ENCODE measurements at places on chromosomes 13 and 19.
A peak's percentile ranks its signal among the peaks of the same experiment; 100 is the strongest.

GRCh38 chr19:47549261-47549862, 23.6 kb downstream of the ZNF541 start:
- DNase-seq = no peak

DNA sequence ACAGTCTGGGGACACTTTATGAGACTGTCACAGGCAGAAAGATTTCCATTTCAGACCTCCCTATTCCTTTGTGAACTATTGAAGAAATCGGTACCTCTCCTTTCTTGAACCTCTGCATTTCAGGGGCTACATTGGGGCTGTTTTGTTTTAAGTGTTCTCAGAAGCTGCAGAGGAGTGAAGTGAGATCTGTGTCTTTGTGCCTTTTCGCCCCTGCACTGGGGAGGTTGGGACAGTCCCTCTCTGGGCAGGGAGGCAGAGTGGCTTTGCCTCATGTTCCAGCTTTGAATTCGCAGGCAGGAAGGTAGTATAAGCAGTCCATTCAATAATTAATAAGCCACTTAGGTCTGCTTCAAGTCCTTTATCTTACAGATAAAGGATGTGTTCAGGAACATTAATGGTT, 9.5 kb upstream of the AMER2 start:
- DNase-seq = no peak

GRCh38 chr19:3604987-3605343, 1.7 kb downstream of the TBXA2R start:
- no peak for DNase-seq

DNA sequence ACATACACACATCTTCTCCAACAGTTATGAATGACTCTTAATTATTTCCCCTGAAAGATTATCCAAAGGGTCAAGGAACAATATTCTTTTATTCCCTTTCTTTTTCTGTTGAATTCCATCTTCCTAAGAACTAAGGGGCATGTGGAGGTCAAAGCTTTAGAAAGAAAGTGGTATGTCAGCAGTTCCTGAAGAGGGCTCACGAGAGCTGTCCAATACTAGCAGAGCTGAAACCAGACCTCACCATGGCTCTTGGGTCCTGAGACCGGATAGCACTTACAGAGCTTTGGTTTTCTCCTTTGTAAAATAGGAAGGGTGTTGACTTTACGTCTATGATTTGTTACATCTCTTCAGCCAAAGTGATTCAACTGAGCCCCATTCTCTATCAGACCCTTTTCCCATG, 109.8 kb upstream of the FREM2 start:
- no peak for DNase-seq

- no peak for DNase-seq
Observed at GRCh38 chr19:51029718-51030117, 3.3 kb upstream of the KLK11 start.

DNA sequence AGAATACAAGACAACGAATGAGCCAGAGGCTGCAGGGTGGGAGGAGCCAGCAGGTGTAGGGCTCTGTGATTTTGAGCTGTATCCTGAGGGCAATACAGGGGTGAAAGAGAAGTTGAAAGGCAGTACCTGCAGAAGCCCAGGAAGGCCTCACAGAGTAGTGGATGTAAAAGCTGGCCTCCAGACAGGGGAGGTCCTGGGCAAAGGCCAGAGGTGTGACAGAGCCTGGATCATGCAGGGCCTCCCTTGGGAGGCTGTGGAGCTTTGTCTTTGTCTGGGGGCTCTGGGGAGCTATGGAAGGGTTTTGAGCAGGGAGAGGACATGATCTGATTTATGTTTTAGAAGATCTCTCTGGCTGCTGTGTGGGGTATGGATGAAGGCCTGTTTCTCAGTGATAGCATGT, 2.7 kb downstream of the MEGF8 start:
- no peak for DNase-seq

DNA sequence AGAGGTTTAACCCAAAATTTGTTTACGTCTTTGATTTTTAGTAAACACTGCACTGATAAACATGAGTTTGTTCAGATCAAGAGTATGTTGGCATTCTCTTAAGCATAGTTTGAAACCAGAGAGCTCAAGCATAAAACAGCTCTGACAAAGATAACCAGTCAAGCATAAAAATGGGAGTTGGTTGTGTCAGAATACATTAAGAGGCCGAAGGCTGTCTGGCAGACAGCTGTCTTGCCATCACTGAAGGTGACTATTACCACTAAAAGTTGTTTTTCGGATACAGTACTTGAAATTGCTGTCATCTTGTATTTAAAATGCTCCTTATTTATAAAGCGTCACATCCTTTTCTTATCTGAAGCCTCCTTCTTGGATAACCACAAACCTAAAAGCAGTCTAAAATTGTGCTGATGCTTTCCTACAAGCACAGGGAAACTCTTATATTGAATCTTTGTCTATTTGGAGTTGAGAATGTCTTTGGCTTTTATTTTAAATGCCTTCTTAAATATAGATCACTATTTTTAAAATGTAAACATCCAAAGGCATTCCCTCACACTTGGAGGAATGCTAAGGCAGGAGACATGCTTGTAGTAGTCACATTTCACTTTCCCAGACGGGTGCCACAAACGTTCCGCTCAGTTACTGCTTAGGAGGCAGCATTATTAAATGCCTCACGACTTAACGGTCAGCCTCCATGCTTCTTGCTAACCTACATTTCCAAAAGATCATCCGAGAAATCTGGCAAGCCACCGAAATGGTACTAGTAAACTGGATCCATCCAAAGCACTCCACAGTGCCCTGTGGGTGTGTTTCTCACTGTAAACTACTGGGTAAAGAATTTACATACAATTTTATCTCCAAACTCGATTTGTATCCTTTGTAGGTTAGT, 1.5 kb downstream of the SMAD9 start:
- no peak for DNase-seq

DNA sequence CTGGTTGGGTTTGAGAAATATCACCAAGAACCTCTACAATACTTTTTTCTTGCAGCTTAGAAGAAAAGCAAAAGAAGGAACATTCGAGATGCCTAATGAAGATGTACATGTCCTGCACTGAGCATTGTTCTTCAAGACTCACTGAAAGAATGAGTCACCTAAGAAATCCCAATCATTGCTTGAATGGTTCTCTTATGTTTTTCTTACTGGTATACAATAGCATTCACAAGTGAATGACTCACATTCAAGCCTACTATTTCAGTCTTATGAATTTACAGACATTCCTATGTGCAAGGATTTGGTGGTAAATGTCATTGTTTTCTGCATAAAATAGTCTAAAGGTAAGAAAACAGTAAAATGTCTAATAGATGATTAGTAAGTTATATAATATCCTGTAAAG, 594.6 kb downstream of the PCDH9 start:
- no peak for DNase-seq

DNA sequence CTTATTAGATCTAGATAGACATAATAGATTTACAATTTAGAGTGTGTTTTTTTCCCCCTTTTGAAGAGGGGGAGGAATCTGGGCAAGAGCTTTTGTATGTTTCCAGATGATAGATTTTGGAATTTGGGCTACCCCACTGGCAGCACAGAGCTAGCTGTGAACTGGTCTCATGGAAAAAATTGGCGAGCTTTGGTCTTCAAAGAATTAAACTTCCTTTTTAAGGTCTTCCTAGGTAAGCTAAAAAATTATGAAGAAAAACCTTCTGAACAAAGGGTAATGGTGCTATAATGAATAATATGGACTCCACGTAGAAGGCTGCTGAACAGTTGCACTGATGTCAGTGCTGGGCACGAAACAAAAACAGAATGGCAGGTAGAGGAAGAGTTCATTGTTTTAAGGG, 109.3 kb downstream of the ZIC5 start:
- DNase-seq = no peak

- DNase-seq = peak; percentile 53
Observed at GRCh38 chr13:100542826-100543156, 45.8 kb downstream of the GGACT start.

GRCh38 chr13:92463134-92463533, 763.5 kb upstream of the GPC6 start:
- DNase-seq = no peak

GRCh38 chr13:89457977-89458376, 1786.8 kb downstream of the SLITRK5 start:
- DNase-seq = no peak

- DNase-seq = no peak
Observed at GRCh38 chr13:30526612-30527495, 61.1 kb upstream of the HMGB1 start.

- no peak for DNase-seq
Observed at GRCh38 chr13:45522571-45522970, 57.8 kb downstream of the COG3 start.

DNA sequence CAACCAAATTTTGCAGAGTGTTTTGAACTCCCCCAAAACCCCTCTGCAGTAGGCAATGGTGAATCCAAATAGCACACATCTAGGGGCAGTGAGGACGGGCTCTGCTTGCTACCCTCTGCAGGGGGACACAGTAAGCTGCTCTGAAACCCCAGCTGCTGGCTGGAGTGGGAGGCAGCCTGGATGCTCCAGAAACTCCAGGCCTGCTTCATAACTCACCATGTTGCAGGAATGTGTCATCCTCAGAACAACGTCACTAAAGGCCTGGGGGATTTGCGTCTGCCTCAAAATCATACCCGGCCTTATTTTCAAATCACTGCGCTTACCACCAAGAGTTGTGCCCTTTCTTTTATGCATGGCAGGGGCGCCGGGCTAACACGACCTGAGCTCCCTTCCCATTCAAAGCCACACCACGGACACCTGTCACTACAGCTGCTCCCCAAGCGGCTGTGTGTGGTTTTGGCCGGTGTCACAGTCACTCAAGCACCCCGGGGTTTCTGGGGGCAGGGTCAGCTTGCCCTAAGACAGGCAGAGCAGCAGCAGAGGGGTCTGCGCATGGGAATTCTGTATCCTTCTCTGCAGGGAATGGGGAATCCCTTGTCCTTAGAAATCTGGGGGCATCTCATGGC, 93.9 kb downstream of the TSHZ3 start:
- DNase-seq = no peak

GRCh38 chr13:84651288-84651687, 769.0 kb upstream of the SLITRK1 start:
- no peak for DNase-seq

- DNase-seq = no peak
Observed at GRCh38 chr19:38168637-38169036, 55.4 kb downstream of the DPF1 start.

DNA sequence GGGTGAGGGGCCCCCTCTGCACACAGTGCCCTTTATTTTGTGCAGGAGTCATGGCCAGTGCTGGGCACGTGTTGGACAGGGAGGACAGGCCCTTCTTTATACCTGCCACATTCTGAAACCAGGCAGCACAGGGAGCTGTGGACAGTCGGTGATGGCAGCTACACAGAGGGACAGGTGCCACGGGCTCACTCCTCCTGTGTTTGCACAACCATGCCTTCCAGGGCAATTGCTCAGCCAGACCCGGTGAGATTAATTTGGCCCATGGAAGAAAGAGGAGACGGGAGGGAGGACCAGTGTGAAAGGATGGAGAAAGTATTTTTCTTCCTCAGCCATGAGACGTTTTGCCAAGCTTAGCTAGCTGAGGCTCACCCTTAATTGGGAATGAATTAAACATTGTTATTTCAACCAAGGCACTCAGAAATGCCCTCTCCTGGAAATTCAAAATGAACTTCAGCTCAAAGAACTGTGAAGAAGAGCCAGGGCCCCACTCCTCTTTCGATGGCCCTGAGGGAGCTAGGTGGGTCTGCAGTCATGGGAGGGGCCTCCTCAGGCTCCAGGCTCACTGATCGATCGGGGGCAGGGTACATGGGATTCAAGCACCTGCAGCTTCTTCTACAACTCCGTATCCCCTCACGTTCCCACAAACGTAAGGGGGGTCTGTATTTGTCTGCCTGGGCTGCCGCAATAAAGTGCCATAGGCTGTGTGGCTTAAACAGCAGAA, 41.2 kb downstream of the SHISA2 start:
- DNase-seq = no peak

DNA sequence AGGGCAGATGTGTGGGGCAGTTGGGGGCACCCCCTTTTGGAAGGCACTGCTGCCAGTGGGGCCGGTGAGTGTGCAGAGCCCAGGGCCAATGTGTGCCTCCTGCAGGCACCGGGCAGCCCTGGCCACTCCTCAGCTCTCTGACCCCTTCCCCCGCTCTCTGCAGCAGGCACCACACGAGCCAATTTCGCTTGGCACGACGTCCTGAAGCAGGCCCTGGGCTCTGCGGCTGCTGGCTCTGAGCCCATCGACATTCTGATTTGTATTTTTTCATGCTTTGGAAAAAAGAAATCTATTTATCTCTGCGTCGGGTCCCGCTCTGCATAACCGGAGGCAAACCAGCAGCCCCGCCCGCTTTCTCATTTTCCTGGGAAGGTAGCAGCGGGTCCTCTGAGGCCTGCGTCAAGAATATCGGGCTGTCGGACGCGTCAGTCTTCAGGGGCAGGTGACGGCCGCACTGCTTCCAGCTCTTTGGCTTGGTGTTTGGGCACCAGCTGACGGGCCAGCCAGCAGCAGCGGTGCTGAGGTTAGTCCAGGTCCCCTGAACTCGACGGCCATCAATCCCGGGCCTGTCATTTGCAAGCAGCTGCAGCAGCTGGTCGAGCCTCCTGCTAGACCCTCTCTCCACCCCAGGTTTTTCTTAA, 134.3 kb downstream of the KDM4B start:
- no peak for DNase-seq

GRCh38 chr13:83168590-83168989, 713.7 kb downstream of the SLITRK1 start:
- DNase-seq = no peak

- DNase-seq = no peak
Observed at GRCh38 chr19:32966750-32967149, 5.0 kb downstream of the CEP89 start.

GRCh38 chr13:35526577-35526976, 50.1 kb upstream of the MAB21L1 start:
- DNase-seq = no peak

DNA sequence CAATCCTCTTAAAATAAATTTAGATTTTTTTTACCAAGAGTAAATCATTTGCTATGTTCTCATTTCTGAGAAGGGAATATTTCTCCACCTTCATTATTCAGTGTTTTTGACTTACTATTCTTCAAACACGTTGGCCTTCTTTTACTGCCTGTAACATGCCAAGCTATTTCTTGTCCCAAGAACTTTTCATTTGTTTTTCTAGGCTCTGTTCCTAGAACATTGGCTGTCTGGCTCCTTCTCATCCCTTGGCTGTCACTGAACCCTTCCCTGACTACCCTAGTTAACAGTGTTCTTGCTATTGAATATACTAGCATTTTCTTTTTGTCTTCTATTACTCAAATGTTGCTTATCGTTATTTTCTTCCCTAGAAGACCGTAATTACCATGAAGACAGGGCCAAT, 248.1 kb downstream of the ITGBL1 start:
- DNase-seq = no peak

DNA sequence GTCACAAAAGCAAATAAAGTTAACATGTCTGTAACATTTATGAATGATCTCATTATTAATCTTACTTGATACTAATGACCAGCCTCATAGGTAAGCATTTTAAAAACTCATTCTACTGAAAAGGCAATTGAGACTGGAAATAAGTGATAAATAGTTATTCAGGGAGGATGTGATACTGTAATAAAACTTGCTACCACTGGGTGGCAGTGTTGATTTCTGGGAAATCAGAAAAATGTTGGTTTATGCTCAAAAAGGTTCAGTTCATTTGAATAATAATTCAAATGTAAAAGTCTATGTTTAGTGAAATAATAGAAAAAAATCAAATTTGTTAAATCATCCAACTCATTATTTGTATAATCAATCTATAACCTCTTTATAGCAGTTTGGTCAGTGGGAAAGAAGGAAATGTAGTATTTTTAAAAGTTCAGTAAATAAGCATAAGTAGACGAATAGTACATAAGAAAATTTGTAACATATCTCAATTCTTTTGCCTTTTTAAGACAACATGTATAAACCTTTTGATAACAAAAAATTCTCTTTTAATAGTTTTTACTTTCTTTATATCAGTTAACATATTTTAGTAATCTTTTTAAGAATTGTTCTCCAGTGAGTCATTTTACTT, 9.6 kb downstream of the ABHD13 start:
- DNase-seq = no peak

- DNase-seq = no peak
Observed at GRCh38 chr13:21348488-21349120, 110.5 kb downstream of the ZDHHC20 start.
